T1000 (cell line): ENCODE measurements at places on chromosomes 3 and 15.

GRCh38 chr3:152591515-152591914 lies 243.4 kb upstream of the P2RY1 start:
- DNase-seq, result no peak

DNA sequence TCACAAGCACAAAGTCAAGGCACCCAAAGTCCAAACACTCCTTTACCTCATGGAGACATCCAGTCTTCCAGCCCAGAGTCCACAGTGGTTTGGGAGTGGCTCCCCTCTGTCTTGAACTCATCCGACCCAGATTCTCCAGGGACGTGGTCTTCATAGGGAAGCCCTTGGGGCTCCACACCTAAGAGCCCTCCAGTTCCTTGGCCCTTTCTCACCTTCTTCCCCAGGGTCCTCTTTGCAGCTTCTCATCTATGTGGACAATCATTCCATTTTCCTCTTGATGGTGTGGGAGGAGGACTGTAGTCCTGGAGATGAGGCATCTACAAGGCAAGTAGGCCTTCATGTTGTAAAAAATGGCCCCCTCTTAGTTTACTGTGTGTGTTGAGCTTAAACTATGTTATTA lies 87.3 kb upstream of the RNF7 start:
- no peak for DNase-seq

GRCh38 chr15:49079340-49080039 lies 33.2 kb upstream of the SECISBP2L start:
- DNase-seq, result no peak

- DNase-seq, result no peak
Measured at GRCh38 chr3:153273217-153273616, 111.2 kb downstream of the RAP2B start.

GRCh38 chr3:82364827-82365226 lies 603.4 kb upstream of the GBE1 start:
- DNase-seq, result no peak

DNA sequence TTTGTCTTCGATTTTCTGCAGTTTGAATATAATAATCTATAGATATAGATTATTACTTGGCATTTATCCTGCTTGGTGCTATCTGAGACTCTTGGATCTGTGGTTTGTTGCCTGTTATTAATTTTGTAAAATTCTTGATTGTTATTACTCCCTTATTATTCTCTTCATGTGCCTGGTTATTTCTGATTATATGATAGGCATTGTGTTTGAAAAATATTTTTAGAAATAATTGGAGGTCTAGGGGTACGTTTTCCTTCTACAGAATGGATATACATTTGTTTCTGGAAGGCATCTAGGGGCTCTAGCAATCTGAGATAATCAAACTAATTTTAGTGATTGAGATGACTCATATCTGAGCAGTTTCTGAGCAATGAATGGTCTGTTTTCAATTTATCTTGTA lies 14.9 kb upstream of the CELF6 start:
- DNase-seq, result no peak

GRCh38 chr15:100781061-100781960 lies 98.3 kb upstream of the ALDH1A3 start:
- no peak for DNase-seq

DNA sequence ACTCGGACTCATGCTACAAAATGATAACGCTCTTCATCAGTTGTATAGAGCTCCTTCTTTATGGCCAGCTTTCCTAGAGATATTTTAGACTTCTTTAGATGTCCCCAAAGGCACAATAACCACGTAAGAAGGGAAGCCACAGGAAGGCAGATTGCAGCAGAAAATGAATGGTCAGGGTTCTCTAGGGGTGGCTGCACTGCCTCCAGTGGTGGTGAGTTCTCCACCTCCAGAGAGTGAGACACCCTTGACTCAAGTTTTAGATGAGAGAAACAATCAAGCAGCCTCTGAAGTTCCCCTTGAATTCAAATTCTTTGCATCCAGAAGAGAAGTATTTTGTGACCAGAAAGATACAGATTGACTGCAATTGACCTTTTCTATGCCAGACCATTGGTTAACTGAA lies 191.5 kb downstream of the TP63 start:
- no peak for DNase-seq

- no peak for DNase-seq
Measured at GRCh38 chr3:47870156-47870555, 67.2 kb downstream of the DHX30 start.

DNA sequence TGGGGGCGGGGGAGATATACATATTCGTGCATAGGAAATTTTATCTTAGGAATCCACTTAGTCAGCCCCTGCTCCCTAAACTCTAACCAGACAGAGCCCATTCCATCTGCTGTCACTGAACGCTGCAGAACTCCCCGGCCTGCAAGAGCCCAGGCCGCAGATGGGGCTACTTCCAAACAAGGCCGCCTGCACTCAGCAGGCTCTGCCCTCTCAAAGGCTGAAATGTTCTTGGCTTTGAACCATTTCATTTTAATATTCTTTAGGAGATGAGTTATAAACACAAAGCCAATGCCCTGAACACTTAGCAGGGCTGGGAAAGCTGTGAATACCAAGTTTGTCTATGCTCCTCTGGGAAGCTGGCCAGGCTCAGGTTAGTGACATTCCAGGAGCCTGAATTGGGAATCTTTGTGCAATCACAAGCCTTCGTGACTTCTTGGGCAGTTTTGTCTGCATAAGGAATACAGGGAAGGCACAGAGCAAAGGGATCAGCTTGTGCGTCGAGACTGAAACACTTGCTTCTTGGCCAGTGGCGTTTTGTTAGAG lies 65.0 kb downstream of the SYNM start:
- no peak for DNase-seq

DNA sequence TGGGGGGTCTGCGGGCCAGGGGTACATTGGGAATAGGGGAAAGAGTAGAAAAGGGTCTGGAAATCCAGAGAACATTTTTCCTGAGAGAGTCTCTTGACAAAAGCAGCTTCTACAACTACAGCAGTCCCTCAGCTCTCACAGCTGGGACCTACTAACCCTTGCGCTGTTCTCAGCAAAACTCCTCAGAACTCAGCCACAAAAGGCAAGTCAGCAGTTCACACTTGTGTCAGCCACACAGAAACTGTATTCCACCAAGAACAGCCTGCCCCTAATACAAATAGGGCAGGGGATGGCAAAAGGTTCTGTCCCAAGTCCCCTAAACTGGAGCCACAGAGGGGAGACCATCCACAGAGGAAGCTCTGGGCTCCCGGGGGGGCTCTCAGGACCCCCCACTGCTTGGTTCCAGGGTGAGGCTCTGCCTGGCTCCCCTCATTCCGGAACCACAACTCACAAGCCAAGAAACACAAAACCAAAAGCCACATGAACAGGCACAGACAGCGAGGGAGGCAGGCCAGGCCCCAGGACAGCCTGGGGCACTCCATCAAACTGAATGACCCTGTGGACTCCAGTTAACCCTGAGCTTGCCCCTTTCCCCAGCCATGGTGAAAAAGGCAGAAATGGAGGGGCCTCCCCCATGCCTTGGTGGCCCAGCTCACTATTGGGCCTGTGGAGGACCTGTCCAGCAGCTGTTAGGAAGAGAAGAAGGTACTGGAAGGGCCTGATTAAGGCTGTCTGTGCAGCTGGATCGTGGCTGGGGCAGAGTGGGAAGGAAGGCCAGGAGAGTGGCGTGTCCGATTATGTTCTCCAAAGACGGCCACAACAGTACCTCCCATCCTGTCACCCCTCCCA lies 162.0 kb downstream of the CHSY1 start:
- no peak for DNase-seq

DNA sequence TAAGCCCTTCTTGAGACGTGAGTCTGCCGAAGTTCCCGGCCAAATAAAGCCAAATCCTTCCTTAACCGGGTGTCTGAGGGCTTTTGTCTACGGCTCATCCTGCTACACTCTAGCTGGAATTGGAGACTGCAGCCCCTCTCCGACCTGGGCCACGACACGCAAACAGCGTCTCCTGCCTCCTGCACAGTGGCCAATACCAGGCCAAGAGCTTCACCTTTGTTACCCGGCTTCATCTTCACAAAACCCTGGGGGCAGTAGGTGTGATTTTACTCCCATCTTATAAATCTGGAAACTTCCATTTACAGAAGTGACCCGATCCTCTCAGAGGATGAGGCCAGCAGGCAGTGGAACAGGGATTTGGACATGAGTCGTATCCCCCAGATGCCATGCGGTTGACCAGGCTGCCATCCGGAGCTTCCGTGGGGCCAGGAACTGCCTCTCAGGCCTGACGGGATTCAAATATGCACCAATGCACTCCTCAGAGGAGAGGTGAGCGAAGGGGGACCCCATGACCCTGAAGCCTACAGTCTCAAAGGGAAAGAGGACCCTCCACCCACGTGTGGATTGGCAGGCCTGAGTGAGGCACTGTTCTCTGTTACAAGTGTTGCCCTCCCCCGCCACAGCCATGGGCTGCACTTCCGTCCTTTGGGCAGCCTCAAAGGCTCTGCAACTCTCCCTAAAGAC lies 53.2 kb upstream of the KLF13 start:
- no peak for DNase-seq

DNA sequence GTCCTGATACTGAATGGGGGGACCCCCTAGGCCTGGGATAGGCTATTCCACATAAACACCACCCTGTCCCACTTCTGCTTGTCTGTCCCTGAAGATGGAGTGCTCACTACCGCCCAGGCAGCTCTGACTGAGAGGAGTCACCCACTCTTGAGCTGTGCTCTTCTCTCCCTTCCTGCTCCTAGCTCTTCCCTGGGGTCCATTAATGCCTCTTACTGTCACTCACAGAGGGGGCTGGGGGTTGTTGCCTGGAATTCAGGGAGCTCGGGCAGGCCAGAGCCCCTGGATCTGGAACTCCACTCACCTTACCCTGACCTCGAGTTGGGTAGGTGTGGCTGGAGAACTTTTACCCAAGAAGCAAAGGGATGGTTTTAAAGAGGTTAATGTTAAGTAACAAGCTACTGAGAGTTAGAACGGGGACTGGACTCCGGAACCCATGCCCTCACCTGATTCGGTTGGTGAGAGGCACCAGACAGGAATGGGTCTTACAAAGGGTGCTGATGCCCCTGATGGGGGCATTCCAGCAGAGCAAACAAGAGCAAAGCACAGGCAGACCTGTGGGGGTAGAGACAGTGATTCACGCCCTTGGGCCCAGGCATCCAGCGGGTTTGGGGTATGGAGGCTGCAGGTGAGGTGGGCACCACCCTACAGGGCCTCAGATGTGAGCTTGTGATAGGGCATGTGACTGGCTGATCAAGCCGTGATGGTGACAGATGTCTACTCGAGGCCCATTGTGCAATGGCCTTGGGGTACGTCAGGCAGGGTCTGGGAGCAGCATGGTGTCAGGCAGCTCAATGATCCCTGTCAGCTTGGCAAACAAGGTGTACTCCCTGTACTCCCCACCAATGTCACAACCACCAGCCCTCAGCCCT lies 5.4 kb downstream of the NBEAL2 start:
- no peak for DNase-seq

GRCh38 chr3:81967393-81967792 lies 205.9 kb upstream of the GBE1 start:
- DNase-seq, result no peak

DNA sequence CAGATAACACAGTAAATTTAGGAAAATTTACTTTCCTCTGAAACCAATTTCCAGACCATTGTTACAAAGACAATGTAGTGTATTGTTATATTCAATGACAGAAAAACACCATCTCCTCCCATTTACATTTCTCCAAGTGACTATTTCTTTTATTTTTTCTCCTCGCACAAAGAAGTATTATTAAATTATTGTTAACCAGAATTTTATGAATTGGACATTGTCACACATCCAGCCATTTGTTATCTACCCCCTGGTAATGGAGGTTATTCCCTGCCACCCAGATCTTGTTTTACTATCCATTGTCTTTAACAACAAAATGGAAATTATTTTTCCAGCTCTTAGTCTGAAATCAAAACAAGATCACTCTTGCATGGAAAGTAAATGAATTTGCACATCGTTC lies 511.3 kb downstream of the FGF12 start:
- DNase-seq, result no peak

GRCh38 chr15:25486051-25486450 lies 47.2 kb upstream of the UBE3A start:
- DNase-seq, result no peak

DNA sequence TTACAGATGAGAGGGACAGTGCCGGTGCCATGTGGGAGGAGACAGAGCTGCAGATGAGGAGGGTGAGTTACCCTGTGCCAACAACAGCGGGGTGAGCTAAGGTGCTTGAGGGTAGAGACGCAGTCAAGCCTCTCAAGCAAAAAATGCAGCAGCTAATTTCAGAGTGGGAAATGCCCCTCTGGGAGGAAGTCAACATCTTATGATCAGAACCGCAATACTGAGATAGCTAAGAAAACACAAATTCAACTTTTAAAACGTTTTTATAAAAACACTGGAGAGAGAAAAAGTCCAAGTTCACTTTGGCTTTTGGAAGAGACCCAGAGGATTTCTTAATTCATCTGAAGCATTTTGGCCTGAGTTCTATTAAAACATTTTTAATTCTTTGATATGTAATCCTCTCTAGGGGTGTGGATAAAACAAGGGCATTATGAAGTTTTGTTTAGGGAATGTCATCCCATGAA lies 319.2 kb downstream of the SLC9A9 start:
- DNase-seq, result no peak

- no peak for DNase-seq
Measured at GRCh38 chr15:69092159-69092558, 68.3 kb upstream of the GLCE start.

DNA sequence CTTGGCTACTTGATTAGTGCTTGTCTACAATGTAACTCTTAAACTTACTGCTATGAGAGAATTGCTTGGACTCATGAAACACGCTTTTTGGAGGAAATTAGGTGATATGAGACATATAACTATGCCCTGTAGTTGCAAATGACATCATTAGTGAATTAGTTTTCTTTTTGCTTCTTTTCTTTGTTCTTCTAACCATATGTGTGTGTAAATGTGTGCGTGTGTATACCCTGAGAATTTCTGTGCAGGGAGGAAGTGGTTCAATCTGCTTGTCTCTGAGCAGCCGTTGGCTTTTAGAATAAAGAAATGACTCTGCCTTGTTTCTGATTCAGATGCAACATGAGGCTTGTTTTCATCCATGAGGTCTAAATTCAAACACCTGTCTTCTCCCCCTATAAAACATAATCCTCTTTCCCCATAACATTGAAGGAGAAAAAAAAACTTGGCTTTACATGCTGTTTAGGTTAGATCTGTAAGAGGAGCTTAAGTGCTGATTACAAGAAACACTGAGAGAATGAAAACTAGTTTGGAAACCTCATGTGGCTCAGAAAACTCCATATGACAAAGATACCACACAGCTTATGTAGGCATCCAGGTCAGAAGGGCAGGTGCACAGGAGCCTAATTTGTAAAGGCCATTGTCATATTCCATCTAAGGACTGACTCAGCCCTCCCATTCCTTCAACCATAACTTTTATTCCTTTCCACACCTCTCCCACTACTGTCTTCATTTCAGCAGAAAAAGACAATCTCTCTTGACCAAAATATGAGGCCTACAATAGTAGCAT lies 30.5 kb upstream of the BLM start:
- no peak for DNase-seq

DNA sequence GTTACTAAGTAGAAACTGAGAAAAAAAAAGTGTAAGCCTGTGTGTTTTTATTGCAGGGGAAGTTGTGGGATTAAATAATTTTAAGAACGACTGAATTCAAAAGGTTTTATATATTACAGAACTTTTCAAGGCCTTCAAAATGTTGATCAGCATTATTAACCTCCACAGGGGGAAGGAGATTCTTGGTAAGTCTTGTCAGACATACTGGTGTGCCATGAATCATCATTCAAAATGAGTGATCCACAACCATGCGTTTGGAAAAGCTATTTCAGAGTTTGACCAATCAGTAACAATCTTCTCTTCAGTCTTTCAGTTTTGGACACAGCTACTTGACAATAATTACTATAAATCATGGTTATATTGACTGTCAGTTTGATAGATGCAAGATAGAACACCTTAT lies 70.2 kb downstream of the ADAMTS9 start:
- no peak for DNase-seq
